ENCODE measurements at places on chromosomes 3 and 15.

DNA sequence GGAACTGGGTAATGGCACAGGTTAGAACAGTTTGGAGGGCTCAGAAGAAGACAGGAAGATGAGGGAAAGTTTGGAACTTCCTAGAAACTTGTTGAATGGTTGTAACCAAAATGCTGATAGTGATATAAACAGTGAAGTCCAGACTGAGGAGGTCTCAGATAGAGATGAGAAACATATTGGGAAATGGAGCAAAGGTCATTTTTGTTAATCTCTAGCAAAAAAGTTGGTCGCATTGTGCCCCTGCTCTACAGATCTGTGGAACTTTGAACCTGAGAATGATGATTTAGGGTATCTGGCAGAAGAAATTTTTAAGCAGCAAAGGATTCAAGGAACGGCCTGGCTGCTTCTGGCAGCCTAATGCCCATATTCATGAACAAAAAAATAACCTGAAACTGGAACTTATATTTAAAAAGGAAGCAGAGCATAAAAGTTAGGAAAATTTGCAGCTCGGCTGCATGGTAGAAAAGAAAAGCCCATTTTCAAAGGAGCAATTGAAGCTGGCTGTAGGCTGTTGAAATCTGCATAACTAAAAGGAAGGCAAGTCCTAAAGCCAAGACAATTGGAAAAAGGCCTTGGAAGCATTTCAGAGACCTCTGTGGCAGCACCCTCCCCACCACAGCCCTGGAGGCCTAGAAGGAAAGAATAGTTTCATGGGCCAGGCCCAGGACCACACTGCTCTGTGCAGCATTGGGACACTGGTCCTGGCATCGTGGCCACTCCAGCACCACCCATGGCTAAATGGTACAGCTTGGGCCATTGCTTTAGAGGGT is 182.6 kb upstream of the CD96 start:
- no peak for DNase-seq

- DNase-seq = no peak
Measured at GRCh38 chr15:53522991-53523390, 236.5 kb downstream of the WDR72 start.

GRCh38 chr3:45966371-45966791 is 23.1 kb downstream of the CXCR6 start:
- no peak for DNase-seq

- DNase-seq = no peak
Measured at GRCh38 chr3:175186511-175186910, 327.4 kb downstream of the NAALADL2 start.

DNA sequence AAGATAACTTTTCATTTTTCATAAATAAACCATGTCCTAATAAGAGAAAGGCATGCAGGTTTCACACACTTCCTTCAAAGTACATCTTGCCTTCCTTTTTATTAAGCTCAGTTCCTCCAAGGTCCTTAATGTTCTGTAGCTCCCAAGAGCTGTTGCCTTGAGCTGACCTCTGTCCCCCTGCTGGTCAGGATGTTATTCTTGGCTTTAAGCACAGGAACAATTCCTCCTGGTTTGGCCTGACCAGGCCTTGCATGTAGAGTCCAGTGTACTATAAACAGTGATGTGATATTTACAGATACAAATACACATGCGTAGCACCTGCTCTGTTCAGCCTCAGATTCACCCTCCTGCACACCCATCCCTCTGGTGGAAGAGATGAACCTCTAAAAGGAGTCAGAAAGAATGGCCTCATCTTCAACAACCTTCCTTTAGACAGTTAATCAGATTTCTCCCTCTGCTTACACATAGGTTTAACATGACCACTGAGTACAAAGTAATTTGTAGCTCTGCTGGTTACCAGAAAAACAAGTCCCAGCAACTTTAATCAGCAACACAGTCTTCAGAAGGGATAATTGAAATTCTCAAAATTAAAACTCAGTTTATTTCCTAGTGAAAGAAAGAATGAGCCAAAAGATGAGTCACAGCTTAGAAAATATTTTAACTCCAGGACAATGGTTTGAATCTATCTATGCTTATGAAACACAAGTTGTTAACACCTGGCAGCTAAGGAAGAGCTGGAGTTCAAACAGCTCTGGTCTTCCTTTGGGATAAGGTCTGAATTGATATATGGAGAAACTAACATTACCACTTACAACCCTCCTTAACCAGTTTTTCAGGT is 46.5 kb downstream of the PTPN9 start:
- no peak for DNase-seq

- DNase-seq = no peak
Measured at GRCh38 chr3:37997342-37997741, 6.8 kb downstream of the VILL start.

GRCh38 chr15:53962646-53963561 is 15.3 kb upstream of the UNC13C start:
- DNase-seq = peak; percentile 25

All from activated T-cell treated with anti-CD3 and anti-CD28 coated beads, Interleukin-2, amount 50 U/mL, for 48 hours (primary cell).